ENCODE measurements at places on chromosomes 12 and 14.

- DNase-seq, result no peak
Observed at GRCh38 chr14:105857826-105858675, 331.7 kb downstream of the TMEM121 start.

- no peak for DNase-seq
Observed at GRCh38 chr12:124792961-124793441, 70.7 kb downstream of the SCARB1 start.

GRCh38 chr12:19302100-19302640 is 137.1 kb upstream of the AEBP2 start:
- DNase-seq, result peak; percentile 43

- DNase-seq, result no peak
Observed at GRCh38 chr12:51370667-51371066, 20.5 kb downstream of the GALNT6 start.

GRCh38 chr14:89336338-89336737 is 80.7 kb downstream of the FOXN3 start:
- DNase-seq, result no peak

GRCh38 chr14:24059841-24060388 is 8.1 kb downstream of the CARMIL3 start:
- no peak for DNase-seq

GRCh38 chr14:80867091-80867490 is 74.4 kb downstream of the CEP128 start:
- no peak for DNase-seq

DNA sequence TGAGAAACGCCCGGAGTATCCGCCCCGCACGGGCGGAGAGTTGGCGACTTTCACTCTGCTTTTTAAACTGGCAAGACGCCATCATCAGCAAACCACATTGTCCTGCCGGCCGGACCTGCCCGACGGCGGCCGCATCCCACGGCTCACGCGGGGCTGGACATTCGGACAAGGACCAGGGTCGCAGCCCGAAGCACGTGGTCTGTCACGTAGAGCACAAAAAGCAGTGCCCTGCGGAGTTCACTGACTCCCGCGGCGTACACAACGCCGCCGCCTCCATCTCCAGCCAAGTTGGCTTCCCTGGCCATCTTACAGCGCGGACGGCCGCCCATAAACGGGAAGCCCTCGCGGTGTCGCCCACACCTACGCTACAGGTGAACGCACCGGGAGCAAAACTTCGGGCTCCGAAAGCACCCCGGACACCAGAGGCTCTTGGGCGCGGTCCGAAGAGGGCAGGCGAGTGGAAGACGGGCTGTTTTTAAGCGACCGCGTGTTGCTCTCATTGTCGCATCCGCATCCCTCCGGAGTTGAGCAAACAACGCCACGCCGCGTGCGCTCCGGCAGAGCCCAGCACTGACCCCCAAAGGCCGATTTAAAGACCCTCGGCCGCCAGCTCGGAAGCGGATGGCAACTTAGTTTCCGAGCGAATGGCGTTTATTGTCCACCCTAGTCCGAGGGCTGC is 966 bp downstream of the SINHCAF start:
- DNase-seq, result peak; percentile 60

GRCh38 chr12:123928274-123928865 is 44.3 kb downstream of the CCDC92 start:
- peak; percentile 29 for DNase-seq

DNA sequence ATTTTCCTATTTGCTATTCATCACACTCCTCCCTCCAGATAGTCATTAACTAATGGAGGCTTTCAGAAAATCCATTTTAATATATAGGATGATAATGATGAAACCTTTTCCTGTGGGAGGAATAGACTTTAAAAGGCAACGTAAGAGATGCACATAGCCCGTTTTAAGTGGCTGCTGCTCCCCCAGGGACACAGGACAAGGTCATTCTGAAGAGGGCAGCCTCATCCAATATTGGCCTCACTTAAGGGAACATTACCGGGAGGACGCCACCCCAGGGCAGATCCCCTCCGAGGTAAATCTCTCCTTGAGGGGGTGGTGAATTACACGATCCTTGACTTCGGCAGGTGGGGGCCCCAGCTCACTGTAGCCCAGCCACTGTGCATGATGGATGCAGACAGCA is 131.9 kb downstream of the PIWIL1 start:
- DNase-seq, result no peak

- no peak for DNase-seq
Observed at GRCh38 chr12:10501030-10501429, 4.7 kb upstream of the EIF2S3B start.

GRCh38 chr12:58268069-58268468 is 326.7 kb downstream of the ATP23 start:
- DNase-seq, result no peak

- no peak for DNase-seq
Observed at GRCh38 chr12:57079821-57080220, 1.2 kb upstream of the NEMP1 start.

DNA sequence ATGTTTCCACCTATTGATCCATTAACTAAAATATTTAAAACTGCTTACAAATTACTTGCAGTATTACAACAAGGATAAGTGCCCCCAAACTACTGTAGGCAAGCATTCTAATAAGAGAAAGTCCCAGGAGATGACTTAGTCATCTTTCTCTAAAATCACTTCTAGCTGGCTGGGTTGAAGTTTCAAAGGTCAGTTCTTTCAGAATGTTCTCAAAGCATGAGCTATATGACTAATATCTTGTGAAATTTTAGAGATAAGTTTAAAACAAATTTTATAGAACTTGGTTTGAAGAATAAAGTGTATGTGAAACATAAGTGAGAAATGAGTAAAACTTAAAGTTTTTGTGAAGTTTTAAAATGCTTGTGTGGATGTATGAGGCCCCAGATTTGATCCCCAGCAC is 24.3 kb upstream of the OR6J1 start:
- DNase-seq, result peak; percentile 78

- peak; percentile 22 for DNase-seq
Observed at GRCh38 chr12:68614105-68614679, 3.5 kb downstream of the RAP1B start.

DNA sequence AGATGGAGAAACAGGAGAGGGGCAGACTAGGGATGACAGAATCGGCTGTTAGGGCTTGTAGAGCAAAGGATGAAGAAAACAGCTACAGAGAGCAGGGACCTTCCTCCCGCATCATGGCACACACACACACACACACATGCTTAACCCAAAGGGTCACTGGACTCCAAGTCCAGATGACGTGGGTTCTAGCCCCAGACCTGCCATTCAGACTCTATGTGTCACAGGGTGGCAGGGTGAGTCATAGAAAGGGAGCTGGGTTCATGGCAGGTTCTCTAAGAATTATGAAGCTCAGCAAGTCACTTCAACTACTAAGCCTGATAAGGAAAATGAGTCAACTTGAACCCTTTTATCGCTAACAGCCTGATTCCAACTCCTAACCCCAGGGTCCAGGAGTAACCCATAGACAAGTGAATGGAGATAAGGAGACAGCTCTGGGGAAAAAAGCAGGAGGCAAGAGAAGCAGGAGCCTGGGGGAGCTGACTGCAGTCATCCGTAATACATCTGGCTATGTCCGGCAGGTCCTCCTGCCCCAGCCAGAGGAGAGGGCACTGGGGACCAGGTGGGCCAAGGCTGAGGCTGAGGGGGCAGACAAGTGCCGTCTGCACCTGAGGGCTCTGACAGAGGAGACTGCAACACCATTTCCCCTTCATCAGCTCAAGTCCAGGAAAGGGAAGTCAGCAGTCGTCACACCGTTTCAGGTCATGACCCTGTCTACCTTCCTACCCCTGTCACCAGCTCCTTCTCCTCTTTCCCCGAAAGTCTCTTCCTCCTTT is 3.6 kb upstream of the TNFRSF1A start:
- peak; percentile 92 for DNase-seq

GRCh38 chr12:5688226-5688625 is 256.3 kb downstream of the NTF3 start:
- no peak for DNase-seq

DNA sequence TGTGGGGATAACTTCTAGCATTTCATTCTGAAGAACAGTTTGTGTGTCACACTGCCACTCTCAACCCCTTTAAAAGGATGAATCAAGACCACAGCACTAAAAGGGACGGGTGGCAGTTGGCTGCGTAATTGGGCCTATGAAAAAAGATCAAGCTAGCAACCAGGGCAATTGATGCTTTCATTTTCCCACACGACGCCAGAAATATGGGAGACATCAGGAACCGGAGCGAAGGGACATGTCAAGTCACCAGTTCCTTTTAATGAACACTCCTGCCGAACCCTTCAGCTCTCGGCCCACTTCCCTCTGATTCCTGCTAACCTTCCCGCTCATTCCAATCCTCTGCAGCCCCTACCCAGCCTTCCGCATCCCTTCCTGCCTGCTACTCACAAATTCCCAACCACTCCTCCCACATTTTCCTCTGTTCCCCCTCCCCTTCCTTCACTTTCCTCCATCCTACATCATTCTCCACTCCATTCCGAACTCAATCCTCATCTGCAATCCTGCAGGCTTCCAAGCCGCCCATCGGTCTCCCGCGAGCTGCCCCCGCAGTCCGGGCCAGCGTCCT is 753 bp downstream of the CSRNP2 start:
- DNase-seq, result peak; percentile 57

- no peak for DNase-seq
Observed at GRCh38 chr12:72146495-72146894, 125.7 kb upstream of the TRHDE start.

GRCh38 chr14:99888149-99888548 is 94.9 kb downstream of the EML1 start:
- DNase-seq, result no peak

GRCh38 chr12:67541625-67541991 is 106.9 kb upstream of the DYRK2 start:
- no peak for DNase-seq

DNA sequence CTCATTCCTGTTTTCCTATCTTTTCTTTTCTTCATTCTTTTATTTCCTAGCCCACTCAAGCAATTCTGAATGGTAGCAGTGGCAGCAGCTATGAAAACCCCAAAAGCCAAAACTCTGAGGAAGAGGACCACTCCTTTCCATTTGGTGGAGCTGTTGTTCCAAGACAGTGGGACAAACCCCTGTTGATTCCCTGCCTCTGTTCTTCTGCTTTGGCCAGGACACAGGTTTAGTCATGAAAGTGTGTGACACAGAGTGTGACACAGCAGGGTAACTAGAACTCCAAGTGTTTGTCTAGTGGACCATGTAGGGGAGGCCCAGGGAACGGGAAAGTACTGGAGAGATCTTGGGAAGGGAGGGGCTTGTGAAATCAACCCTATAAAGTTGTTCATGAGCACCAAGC is 71.1 kb downstream of the PTCSC3 start:
- peak; percentile 3 for DNase-seq

DNA sequence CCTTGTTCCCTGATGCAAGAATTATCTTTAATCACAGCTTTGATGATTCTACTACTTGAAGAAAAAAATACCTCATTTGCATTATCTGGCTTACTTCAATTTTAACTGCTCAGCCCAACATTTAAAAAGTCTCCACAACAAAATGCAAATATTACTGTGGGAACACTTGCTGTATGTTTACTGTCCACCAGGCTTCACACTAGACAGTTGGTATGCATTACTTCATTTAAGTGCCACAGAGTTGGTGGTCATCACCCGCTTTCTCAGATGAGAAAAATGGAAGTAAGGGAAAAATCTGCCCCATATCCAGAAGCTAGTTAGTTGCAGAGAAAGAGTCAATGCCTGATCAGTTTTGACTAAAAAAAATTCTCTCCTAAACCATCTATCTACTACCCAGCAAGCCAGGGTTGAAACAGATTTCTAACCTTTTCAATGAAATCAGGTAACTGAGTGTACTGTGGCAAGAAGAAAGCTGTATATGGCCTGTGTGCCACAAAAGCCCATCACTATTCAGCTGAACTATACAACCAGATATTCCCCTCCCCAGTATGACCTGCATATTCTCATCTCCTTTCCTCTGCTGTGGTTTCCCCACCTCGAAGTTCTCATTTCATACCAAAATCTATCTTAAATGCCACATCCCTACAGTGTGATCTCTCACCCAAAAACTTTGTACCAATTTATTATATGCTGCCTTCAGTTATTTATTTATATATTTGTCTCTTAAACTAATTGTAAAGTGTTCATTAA is 90.3 kb downstream of the ATP2B1 start:
- no peak for DNase-seq

GRCh38 chr12:92002673-92003382 is 142.8 kb downstream of the BTG1 start:
- DNase-seq, result no peak

GRCh38 chr14:77094672-77095284 is 3.3 kb upstream of the CIPC start:
- peak; percentile 90 for DNase-seq

- no peak for DNase-seq
Observed at GRCh38 chr14:24254630-24255392, 8.2 kb downstream of the TGM1 start.

DNA sequence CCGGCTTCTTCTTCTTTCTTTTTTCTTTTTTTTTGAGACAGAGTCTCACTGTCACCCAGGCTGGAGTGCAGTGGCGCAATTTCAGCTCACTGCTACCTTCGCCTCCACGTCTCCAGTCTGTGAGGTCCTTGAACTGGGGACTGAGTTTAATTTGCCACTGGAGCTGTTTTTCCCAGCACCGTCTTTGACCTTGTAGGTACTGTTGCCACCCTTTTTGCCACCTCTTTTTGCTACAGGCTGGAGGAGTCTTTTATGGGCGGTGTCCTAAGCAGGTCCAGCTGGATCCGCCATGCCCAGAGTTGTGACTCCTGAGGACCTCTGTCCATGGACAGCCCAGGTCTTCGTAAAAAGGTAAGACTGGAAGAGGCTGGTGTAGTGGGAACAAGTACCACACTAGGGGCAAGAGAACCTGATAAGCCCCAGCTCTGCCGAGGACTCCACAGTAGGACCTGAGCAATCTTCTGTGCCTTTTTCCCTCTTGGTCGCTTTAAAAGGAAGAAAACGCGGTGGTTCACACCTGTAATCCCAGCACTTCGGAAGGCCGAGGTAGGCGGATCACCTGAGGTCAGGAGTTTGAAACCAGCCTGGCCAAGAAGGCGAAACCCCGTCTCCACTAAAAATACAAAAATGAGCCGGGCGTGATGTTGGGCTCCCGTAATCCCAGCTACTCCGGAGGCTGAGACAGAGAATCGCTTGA is 946 bp downstream of the RNU4-2 start:
- peak; percentile 48 for DNase-seq

DNA sequence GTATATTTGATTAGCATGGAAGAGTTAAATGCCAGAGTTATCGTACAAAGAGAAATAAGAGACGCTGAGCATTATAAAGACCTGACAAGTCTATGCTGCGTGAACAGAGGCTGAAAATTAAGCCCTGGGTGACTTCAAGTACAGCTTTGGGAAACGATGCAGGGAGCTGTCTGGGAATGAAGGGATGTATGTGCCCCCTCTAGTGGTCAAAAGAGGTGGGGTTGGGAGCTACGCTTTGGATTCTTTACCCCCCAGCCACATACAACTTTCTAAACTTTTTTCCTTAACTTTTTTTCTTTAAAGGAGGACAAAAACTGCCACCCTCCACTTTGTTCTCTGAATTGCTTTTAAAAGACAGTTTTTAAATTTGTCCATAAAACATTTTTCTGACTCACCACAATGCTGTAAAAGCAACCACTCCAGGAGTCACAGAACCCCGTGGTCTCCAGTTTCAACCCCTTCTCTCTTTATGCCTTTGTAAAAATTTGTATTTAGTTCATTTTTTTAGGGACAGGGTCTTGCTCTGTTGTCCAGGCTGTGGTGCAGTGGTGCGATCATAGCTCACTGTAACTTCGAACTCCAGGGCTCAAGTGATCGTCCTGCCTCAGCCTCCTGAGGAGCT is 59.4 kb downstream of the ZNF664 start:
- DNase-seq, result peak; percentile 73
